Thymus (tissue), 14 donors: ENCODE measurements at places on chromosomes 5 and 9. TPM values are rescaled to one million over a fixed set of nuclear protein-coding genes. Genes with fewer than 3 reads are reported as not detected.

DUSP1 gene
- total RNA-seq: 54.1 TPM

DNA sequence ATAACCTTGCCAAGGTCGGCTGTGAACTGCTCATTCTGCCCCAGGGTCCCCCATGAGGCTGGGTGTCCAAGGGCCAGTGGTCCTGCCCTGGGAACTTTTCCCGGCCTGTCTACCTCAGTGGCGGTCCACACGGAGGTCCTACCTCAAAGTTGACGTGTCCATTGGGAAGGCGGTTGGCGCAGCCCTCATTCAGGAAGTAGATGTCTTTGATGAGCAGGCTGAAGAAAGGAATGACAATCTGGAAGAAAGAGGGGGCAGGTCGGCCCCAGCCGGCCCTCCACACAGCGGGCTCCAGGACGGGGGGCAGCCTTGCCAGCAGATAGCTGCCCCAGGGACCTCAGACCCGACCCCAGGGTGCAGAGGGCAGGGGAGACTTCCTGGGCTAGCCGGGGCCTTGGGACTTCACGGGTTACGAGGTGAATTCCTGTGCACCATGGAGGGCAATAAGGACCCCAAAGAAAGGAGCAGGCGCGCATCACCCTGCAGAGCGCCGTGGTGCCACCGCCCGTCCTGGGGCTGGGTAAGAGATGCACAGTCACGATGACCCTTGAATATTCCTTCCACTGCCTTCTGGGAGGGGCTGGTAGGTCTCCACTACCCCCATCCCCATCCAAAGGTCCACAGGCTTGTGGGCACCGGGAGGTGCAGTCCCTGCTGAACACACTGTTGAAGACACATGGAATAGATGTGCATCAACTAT lies 42.9 kb upstream of the RNF130 start:
- no peaks in the 10 kb centered on the region for H3K36me3 ChIP-seq
- no peak overlapping the region for H3K27ac ChIP-seq
- DNase-seq: no peak
- no peaks in the 10 kb centered on the region for H3K4me1 ChIP-seq

CCDC192 gene
- 0.09 TPM for total RNA-seq

CATSPER3 gene
- 0.19 TPM for total RNA-seq

- H3K4me3 ChIP-seq: no peak overlapping the region
- no peak for DNase-seq
- no peak overlapping the region for H3K27ac ChIP-seq
- no peaks in the 10 kb centered on the region for H3K27me3 ChIP-seq
- no peaks in the 10 kb centered on the region for H3K4me1 ChIP-seq
These were observed 110.8 kb downstream of the SMARCA2 start for GRCh38 chr9:2125906-2126305.

GRCh38 chr9:78468231-78468630 lies 171.3 kb downstream of the PSAT1 start:
- H3K4me1 ChIP-seq: no peaks in the 10 kb centered on the region
- DNase-seq: no peak
- no peak overlapping the region for H3K4me3 ChIP-seq

MORN5 gene
- not detected for total RNA-seq

SPINK7 gene
- total RNA-seq: 1.2 TPM

DNA sequence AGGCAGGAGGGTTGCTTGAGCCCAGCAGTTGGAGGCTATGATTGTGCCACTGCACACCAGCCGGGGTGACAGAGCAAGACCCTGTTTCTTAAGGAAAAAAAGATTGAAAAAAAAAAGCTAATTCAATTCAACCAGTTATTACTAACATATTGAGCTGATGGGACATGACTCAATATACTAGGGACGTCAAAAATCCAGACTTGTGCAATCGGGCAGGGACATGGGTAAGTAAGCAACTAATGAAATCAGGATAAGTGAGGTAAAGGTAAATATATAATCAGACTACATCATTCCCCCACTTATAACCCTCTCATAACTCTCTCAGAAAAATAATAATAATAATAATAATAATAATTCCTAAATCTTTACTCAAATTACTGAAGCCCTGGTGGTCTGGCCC lies 975 bp upstream of the HAVCR1 start:
- H3K27me3 ChIP-seq: no peaks in the 10 kb centered on the region
- H3K36me3 ChIP-seq: no peaks in the 10 kb centered on the region
- H3K27ac ChIP-seq: no peak overlapping the region
- H3K4me3 ChIP-seq: no peak overlapping the region

FRMD3 gene
- total RNA-seq: 0.94 TPM

SRP19 gene
- 86.5 TPM for total RNA-seq

- no peaks in the 10 kb centered on the region for H3K4me1 ChIP-seq
- no peak overlapping the region for H3K4me3 ChIP-seq
- no peaks in the 10 kb centered on the region for H3K27me3 ChIP-seq
- no peaks in the 10 kb centered on the region for H3K36me3 ChIP-seq
- no peak overlapping the region for H3K27ac ChIP-seq
- DNase-seq: no peak
These were observed 114.3 kb downstream of the SLC1A3 start for GRCh38 chr5:36720688-36721087.

DNA sequence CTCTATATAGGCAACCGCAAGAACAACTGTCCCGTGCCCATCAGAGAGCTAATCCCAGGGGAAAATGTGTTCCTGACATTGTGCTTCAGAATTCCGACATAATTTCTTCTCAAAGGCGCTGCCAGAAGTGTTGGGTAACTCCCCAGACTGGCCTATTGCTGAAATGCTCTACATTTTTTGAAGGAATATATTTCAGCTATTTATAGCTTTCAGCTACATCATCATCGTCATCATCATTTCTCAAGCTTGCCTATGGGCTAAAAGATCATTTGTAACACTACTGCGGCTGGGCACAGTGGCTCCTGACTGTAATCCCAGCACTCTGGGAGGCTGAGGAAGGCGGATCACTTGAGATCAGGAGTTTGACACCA lies 49.7 kb downstream of the MYO10 start:
- no peaks in the 10 kb centered on the region for H3K4me1 ChIP-seq
- DNase-seq: no peak
- no peaks in the 10 kb centered on the region for H3K27me3 ChIP-seq
- H3K36me3 ChIP-seq: no peaks in the 10 kb centered on the region

DNA sequence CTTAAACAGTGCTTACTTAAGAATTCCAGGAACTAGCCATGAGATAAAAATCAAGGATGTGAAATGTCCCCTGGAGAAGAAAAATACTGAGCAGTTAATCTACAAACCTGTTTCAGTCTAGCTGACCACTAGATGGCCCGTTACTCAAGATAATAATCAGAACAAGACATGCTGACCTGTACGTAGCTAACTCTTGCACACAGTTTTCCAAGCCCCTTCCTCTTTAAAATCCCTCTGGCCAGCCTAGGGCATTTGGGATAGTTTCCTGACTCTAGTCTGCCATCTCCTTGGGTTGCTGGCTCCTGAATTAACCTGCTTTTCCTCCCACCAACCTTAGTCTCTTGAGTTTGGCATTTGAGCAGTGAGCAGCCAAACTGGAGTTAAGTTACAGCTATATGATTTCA lies 59.2 kb upstream of the TRAF1 start:
- H3K4me1 ChIP-seq: no peaks in the 10 kb centered on the region
- no peak for DNase-seq
- H3K27me3 ChIP-seq: no peaks in the 10 kb centered on the region
- H3K36me3 ChIP-seq: no peaks in the 10 kb centered on the region

DNA sequence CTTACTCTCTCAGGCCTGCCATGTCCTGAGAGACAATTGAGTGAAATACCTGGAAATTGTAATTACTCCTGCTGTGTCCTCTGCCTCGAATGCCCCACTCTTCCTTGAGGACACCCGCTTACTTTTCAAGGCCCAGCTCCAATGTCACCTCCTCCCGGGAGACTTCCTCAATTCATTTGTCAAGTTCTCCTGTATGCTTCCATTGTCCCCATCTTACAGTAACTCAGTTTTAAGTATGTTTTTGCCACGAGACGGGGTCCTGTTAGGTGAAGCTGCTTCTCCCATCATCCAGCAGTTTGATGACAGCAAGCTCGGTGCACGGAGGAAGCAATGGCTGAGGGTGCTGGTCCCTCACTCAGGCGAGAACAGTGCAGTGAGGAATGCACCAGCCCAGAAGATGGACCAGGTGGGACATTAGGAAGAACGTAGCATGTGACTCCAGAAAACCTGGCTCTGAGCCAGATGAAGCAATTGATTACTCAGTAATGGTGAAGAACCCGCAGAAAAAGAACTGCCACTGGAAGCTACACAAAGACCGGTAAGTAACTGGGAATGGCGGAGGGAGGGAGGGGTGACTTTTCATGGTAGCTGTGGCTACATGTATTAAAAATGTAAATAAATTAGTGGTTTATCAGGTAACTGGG lies 274.8 kb downstream of the DENND1A start:
- no peaks in the 10 kb centered on the region for H3K4me1 ChIP-seq
- H3K4me3 ChIP-seq: no peak overlapping the region
- no peak for DNase-seq
- H3K36me3 ChIP-seq: no peaks in the 10 kb centered on the region
- no peak overlapping the region for H3K27ac ChIP-seq
- no peaks in the 10 kb centered on the region for H3K27me3 ChIP-seq

- H3K27me3 ChIP-seq: no peaks in the 10 kb centered on the region
- no peak for DNase-seq
- no peaks in the 10 kb centered on the region for H3K36me3 ChIP-seq
- H3K4me1 ChIP-seq: peaks cover 7% of the 10 kb centered on the region
These were observed 3.7 kb upstream of the OTULIN start for GRCh38 chr5:14660833-14661232.

DNA sequence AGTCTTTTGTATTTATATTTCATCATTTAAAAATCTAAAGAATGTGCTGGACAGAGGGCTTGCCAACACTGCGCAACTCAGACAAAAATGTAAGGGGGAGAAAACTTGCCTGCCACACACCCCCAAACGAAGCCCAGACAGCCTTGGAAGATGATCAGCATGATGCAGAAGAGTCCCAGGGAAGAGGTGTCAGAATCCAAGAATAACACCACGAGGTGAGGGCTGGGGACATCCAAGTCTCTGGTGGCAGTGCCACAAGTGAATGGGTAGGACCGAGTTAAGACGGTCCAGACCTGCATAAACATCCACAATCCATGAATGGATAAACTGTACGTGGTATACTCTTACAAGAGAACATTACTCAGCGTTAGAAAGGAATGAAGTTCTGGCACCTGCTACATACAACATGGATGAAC lies 10.4 kb downstream of the EPB41L4B start:
- H3K4me1 ChIP-seq: no peaks in the 10 kb centered on the region
- no peak overlapping the region for H3K4me3 ChIP-seq

GRCh38 chr5:13246053-13246452 lies 698.4 kb downstream of the DNAH5 start:
- DNase-seq: no peak
- H3K36me3 ChIP-seq: no peaks in the 10 kb centered on the region
- H3K27ac ChIP-seq: no peak overlapping the region
- H3K27me3 ChIP-seq: no peaks in the 10 kb centered on the region
- no peak overlapping the region for H3K4me3 ChIP-seq

GRCh38 chr9:123866497-123866896 lies 63.4 kb downstream of the DENND1A start:
- DNase-seq: peak; percentile 51
- H3K36me3 ChIP-seq: no peaks in the 10 kb centered on the region
- H3K4me3 ChIP-seq: no peak overlapping the region

DNA sequence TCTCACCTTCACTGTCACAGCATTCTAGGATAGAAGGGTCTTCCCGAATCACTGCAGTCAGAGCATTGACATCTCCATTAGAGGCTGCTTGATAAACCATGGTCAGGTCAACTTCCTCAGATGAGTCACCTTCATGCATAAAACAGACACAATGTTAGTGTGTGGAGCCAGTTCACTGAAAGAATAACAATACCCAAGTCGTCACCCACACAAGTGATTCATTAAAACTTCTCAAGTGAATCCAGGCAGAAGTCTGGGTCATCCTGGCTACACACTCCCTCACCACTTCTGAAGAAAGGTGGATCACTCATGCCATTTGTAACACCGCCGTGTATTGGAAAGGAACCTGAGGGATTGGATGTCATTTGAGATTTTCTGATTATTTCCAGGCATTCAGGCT lies 49.6 kb downstream of the ANKRD55 start:
- no peaks in the 10 kb centered on the region for H3K27me3 ChIP-seq
- H3K4me1 ChIP-seq: no peaks in the 10 kb centered on the region
- DNase-seq: no peak
- H3K27ac ChIP-seq: no peak overlapping the region
- no peaks in the 10 kb centered on the region for H3K36me3 ChIP-seq
- H3K4me3 ChIP-seq: no peak overlapping the region

GRCh38 chr9:5582835-5583195 lies 46.1 kb upstream of the RIC1 start:
- H3K27ac ChIP-seq: no peak overlapping the region
- H3K4me1 ChIP-seq: peaks cover 4% of the 10 kb centered on the region
- no peaks in the 10 kb centered on the region for H3K27me3 ChIP-seq
- no peaks in the 10 kb centered on the region for H3K36me3 ChIP-seq
- no peak overlapping the region for H3K4me3 ChIP-seq
- DNase-seq: peak; percentile 50

SLC6A7 gene
- total RNA-seq: under 0.01 TPM

DNA sequence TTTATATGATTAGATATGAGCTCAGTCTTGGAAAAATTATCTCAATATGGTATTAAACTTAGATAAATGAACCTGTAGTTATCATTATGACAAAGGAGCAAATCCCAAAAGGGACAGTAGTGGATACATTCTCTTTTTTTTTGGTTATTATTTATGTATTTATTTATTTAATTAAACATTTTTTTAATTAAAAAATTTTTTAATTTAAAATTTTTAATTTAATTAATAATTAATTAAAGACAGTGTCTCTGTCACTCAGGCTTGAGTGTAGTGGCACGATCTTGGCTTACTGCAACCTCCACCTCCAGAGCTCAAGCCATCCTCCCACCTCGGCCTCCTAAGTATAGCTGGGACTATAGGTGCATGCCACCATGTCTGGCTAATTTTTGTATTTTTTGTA lies 15.6 kb downstream of the ANKHD1 start:
- no peaks in the 10 kb centered on the region for H3K27me3 ChIP-seq
- peaks cover 2% of the 10 kb centered on the region for H3K36me3 ChIP-seq
- no peak overlapping the region for H3K4me3 ChIP-seq
- no peak for DNase-seq
- H3K27ac ChIP-seq: no peak overlapping the region

SET gene
- 654 TPM for total RNA-seq

SOX30 gene
- 0.24 TPM for total RNA-seq

- H3K36me3 ChIP-seq: no peaks in the 10 kb centered on the region
- H3K4me1 ChIP-seq: no peaks in the 10 kb centered on the region
- DNase-seq: no peak
These were observed 96.5 kb downstream of the SPOCK1 start for GRCh38 chr5:137402436-137403187.

NEK6 gene
- total RNA-seq: 9.8 TPM
